ENCODE measurements at places on chromosomes 4 and X.
A peak's percentile ranks its signal among the peaks of the same experiment; 100 is the strongest.

DNA sequence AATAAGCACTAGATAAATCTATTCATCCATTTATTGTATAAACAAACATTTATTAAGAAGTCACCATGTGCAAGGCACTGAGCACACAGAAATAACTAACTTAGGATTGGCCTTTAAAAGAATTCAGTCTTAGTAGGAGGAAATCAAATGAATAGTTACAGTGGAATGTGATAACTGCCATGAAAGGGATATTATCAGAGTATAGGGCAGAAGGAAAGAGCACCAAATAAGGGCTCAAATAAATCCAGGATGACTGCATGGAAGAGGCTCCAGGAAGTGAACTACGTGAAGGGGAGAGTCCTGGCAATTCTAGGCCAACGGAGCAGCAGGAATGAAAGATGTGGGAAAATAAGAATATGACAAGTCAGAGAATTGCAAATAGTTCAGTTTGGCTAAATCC is 406.0 kb downstream of the INPP4B start:
- no peak for DNase-seq

DNA sequence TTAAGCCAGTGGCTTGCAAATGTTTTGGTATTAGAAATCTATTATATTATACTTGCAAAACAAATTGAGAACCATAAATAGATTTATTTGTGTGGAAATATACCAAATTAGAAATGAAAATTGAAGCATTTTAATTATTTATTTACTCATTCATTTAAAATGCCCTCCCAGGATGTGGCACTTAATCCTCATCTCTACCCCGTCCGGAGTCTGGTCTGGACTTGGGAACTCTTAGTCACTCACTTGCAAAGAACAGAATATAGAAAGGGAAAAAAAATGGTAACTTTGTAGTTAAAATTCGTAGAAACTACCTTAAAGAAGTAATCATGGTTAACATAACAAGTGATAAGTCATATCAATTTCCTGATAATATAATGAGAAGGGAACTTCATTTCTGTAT is 775.9 kb upstream of the INTU start:
- DNase-seq = no peak

DNA sequence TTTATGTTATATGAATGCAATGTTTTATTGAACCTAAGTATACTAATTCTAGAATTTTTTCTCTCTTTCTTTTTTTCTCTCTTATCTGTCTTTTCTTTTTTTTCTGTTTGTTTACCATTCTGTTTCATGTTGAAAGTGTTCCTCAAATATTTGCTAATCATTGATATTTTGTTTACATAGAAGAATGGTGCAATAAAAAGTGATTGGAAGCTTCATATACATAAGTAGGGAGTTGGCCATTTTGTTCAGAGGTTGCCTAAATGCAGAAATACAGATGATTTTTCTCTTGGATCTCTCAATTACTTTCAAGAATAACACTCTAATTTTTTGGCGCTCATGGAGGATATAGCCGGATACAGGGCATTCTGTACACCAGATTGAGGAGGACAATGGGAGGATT is 5.7 kb upstream of the SERTM2 start:
- no peak for DNase-seq

- DNase-seq = no peak
These were observed 186.3 kb upstream of the TENM3 start for GRCh38 chr4:182056866-182057265.

- DNase-seq = no peak
These were observed 31.8 kb upstream of the C4orf50 start for GRCh38 chr4:6049985-6050384.

DNA sequence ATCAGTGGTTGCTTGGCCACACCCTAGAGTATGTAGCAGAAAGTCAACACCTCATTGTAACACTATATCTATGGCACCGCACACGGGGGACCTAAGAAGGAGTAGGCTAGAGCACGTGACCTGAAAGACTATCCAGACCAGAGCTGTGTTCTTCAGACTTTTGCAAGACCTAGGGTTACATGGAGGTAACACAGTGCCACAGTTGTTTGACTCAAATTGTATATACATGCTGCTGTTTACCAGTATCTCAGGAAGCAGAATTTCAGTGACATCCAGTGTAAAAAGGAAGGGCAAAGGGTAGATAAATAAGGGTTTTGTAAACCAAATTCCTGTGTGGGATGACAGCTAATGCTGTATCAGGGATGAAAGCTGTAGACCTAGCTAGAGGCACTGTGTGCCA is 30.2 kb downstream of the PNMA6A start:
- DNase-seq = peak; percentile 1

DNA sequence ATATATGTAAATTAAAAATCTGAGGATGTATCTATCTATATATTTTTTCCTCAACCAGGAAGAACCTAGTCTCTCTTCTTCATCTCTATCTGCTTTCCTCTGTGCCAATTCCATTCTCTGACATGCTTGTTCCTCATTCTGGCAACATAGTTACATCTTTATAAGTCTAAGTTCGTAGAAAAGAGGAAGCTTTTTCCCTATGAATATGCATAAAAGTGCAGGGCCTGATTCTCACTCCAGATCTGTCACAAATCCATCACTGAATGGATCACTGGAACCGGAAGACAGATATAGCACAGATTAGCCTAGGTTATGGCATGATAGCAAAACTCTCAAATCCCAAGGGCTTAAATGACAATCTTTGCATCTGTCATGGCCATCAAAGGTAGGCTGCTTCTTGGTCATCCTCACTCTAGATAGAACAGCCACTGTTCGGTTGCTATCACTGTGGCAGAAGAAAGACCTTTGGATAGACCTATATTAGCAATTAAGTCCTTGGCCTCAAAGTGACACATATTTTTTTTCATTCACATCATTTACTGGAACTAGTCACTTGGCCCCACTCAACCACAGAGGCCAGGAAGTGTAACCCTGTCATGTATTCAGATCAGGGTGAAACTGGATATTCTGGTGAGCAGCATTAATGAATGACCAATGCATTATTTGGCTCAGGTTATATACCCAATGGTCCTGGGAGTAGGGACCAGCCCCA is 22.2 kb downstream of the DTHD1 start:
- no peak for DNase-seq

DNA sequence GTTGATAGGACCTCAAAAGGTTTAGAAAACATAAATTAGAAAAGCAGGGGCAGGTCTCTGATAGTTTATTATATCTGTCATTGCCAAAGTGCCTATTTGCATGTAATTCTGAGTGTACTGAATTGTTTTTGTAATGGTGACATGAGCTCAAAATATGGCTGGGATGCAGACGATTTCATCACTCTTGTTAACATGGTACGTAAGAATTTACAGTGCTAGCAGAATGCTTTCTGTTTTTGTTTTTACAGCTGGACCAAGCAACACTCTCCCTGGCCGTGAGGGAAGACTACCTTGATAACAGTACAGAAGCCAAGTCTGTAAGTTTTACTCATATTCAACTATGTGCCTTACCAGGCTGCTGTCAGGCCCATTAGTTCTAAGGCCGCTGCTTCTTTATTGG is 58.1 kb downstream of the PHEX start:
- no peak for DNase-seq

GRCh38 chr4:79996851-79997250 is 76.2 kb downstream of the ANTXR2 start:
- no peak for DNase-seq

GRCh38 chrX:143781103-143781502 is 60.6 kb upstream of the SPANXN2 start:
- no peak for DNase-seq

- no peak for DNase-seq
These were observed 26.4 kb downstream of the NOP14 start for GRCh38 chr4:2936773-2937145.

DNA sequence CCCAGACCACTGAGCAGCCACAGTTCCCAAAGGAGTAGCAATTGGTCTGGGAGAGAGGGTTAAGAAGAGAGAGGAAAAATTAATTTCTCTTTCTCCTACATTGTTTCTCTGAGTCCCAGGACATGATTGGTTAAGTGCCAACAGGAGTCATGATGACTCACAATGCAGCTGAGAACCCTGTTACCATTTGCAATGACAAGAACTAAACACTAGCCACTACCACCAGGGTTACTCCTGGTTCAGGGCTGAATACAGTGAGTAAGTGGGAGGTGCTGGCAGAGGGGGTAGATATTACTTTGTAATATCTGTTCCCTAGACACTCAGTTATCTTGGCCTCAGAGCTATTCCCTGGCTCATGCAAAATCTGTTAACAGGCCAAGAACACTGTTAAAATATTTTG is 18.0 kb downstream of the ETDC start:
- no peak for DNase-seq

GRCh38 chrX:134139090-134139489 is 97.9 kb upstream of the CCDC160 start:
- DNase-seq = no peak

GRCh38 chr4:186622788-186623464 is 67.6 kb upstream of the MTNR1A start:
- DNase-seq = no peak

- no peak for DNase-seq
These were observed 141.0 kb downstream of the STOX2 start for GRCh38 chr4:184046148-184046547.

DNA sequence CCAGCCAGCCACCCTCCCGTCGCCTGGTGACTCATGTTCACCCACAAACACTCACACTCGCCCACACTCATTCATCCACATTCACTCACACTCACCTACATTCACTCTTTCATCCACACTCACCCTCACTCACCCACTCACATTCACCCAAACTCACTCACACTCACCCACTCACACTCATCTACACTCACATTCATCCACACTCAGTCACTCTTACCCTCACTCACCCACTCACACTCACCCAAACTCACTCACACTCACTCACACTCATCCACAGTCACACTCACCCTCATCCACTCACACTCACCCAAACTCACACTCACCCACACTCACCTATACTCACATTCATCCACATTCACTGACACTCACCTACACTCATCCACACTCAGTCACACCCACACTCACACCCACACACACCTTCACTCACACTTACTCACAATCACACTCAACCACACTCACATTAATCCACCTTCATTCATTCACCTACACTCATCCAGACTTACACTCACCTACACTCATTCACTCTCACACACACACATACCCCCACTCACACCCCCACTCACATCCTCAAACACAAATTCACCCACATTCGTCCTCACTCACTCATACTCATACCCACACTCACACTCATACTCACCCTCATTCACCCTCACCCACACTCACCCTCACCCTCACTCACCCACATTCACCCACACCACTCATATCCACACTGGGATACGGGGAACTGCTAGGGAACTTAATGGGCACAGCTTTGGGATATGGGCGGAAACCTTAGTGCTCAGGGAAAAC is 2221.6 kb upstream of the AGA start:
- no peak for DNase-seq

GRCh38 chr4:118589471-118590055 is 95.6 kb upstream of the METTL14 start:
- DNase-seq = no peak

DNA sequence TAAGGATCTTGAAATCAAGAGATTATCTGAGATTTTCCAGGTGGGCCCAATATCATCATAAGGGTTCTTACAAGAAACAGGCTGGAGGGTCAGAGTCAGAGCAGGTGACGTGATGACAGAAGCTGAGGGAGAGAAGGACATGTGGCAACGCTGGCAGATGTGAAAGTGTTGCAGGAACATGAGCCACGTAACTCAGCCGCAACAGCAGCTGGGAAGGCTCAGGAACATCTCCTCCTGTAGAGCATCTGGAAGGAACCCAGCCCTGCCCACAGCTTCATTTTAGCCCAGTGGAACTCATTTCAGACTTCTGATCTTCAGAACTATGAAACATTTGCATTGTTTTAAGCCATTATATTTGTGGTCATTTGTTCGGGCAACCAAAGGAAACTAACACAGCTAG is 156.3 kb upstream of the VEGFC start:
- no peak for DNase-seq

DNA sequence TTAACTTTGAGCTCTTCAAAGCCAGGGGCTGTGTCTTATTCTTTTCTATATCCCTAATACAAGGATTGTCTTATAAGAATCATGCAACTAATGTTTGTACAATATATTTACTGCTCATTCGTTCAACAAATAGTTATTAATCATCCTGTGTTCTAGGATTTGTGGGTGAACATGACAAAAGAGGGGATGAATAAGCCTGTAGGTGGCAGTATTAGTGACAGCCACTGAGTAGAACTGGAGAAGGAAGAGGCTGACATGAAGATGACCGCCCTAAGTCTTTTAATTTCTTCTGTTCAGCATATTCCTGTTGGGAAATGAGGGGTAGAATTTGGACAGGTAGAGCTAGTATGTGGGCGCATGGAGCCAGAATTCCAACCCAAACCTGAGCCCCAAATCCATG is 11.9 kb upstream of the LINC00632 start:
- no peak for DNase-seq

GRCh38 chr4:79872738-79873137 is 200.3 kb downstream of the ANTXR2 start:
- peak; percentile 18 for DNase-seq

DNA sequence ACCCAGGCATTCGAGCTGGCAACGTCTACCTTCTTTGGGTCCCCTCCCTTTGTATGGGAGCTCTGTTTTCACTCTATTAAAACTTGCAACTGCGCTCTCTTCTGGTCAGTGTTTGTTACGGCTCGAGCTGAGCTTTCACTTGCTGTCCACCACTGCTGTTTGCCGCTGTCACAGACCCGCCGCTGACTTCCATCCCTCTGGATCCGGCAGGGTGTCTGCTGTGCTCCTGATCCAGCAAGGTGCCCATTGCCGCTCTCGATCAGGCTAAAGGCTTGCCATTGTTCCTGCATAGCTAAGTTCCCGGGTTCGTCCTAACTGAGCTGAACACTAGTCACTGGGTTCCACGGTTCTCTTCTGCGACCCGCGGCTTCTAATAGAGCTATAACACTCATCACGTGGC is 183.5 kb upstream of the GALNTL6 start:
- no peak for DNase-seq

GRCh38 chrX:119607018-119607389 is 780 bp upstream of the NKRF start:
- no peak for DNase-seq

DNA sequence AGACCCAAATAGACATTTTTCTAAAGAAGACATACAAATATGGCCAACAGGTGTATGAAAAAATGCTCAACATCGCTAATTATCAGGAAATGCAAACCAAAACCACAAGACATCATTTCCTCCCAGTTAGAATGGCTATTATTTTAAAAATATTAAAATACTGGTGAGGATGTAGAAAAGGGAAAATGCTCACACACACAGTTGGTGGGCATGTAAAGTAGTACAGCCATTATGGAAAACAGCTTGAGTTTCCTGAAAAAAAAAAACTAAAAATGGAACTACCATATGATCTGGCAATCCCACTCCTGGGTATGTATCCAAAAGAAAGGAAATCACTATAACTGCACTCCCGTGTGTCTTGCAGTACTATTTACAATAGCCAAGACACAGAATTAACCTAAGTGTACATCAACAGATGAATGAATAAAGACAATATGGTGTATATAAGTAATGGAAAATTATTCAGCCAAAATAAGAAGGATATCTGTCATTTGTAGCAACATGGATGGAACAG is 128.9 kb upstream of the DKK2 start:
- no peak for DNase-seq

DNA sequence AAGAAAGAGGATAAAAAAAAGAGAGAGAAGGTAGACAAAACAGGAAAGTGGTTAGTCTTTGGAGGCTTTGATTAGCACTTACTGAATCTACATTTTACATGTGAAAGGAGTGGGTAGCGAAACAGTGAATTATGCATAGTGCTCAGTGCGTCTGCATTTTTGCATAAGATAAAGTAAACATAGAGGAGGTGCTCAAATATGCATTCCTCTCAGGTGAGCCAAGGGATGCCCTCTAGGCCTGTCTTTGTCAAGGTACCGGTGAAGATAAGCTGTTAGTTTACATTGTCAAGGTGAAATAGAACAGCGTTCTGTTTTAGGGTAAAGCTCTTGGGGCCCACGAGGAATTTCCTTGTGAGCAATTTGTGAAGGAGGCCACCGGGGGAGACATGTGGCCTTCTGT is 260.6 kb downstream of the TRIML1 start:
- no peak for DNase-seq

All from NCI-H2171 treated with DMSO at 0.1 percent for 48 hours (cell line).